ENCODE measurements at places on chromosomes 7 and 10.
A peak's percentile ranks its signal among the peaks of the same experiment; 100 is the strongest.

GRCh38 chr10:127556916-127557315 lies 7.8 kb downstream of the NPS start:
- DNase-seq: no peak

- DNase-seq: no peak
Measured at GRCh38 chr10:119368991-119369869, 161.9 kb downstream of the GRK5 start.

- no peak for DNase-seq
Measured at GRCh38 chr10:127485153-127485857, 63.8 kb upstream of the NPS start.

GRCh38 chr10:87659571-87660483 lies at the start of gene PAPSS2:
TSS of gene PAPSS2 (plus strand) at chr10:87659878. CDS start at chr10:87659982, 104 bp downstream.
- peak; percentile 34 for DNase-seq

DNA sequence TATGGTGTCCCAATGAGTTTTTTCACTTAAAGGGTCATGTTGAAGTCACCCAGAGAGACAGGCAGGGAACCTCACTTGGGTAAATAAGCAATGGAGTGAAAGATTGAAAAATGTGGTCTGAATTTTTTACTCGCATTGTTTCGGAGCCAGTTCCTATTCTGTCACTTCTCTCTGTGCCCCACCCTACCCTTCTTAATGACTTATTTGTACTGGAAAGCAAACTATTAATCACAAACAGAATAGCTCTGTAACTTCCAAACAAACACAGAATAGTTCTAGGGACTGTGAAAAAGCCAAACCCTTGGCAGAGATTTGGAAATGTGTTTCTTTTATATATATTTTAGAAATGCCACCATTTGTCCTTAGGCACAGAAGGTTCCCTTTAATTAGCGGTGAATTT lies 76.0 kb downstream of the LRMDA start:
- no peak for DNase-seq

DNA sequence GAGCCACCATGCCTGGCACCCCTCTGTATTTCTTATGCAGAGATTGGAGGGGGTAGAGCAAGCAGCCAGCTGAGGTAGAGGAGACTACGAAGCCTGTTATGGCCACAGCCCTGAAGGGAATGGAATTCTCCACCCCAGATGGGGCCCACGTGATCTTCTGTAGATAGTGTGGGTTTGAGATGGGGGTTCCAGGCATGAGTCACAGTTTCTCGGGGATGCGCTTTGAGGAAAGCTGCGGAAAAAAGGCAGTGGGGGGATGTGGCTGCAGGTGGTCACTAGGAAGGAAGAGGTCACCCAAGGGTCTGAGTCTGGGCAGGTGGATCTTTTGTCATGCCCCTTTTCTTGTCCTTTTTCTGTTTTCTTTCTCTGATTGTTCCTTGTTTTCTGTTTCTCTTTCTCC lies 11.5 kb downstream of the FAM131B start:
- DNase-seq: no peak

GRCh38 chr10:86661161-86662025 lies 6.9 kb upstream of the LDB3 start:
- no peak for DNase-seq

GRCh38 chr7:47576031-47576865 lies 5.7 kb downstream of the TNS3 start:
- no peak for DNase-seq

- no peak for DNase-seq
Measured at GRCh38 chr10:44967616-44968015, 8.0 kb downstream of the RASSF4 start.

DNA sequence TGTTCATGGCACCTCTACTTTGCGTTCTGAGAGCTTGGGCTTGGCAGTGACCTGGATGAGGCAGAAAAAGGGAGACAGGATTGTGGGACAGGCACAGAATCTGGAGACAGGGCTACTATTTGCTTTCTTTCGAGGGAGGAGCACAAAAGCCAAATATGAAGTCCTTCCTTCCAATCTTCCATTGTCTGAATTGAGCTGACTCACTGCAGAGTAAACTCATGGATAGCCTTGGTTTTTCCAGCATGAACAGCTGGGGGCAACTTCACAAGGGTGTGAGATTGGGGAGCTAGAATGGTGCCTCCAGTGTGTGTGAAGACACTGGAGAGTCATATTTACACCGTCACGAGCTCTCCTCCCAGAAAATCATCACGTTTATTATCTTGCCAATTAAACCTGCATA lies 55.6 kb upstream of the NRP1 start:
- no peak for DNase-seq

- DNase-seq: peak; percentile 56
Measured at GRCh38 chr10:80596391-80597257, 58.9 kb downstream of the SH2D4B start.

DNA sequence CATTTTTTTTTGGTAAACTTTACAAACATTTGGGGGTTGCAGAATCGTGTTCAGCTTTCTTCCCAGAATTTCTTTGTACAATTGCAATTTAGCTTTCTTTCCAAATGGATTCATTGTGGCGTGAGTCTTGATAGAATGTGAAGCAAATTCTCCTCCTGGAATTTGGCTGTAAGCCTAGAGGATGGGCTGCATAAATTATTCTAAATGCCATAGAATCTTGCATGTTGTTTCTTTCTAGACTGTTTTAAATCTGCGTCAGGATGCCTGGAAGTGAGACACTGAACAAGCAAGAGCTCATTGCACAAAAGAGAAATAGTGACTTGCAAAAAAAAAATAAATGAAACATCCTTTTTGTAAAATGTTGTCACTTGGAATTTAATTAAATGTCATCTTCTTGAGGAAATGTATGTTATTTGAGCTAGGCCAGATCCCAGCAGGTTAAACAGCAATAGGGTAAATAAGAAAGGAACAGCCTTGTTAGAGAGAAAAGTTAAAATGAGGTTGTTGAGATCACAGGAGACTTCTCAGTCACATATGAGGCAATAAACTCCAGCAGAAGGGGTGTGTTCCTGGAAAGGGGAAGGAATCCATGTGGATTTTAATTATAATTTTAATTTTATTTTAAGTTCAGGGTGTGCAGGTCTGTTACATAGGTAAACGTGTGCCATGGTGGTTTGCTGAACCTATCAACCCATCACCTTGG lies 483.0 kb downstream of the PLXDC2 start:
- no peak for DNase-seq

DNA sequence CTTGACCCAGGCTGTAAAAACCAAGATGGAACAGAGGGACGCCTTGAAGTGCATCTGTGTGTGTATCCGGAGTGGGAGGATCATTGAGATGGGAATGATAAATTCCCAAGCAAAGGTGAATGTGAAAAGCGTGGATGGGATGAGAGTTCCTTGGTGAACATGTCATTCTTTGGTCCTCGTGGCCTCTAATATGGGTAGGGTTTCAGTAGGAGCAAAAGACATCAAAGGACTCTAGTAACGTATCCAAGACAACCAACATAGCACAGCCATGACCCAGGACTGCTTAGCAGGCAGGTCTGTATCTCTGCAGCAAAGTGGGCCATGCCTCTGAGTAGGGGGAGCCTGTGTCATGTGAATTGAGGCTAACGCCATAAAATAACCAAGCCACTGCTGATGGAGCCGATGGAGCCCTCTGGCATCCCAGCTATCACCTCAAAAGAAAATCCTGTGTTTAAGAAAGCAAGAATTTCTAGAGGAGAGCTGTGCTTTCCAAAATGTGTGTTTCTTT lies 98.6 kb downstream of the CCDC3 start:
- no peak for DNase-seq

- DNase-seq: no peak
Measured at GRCh38 chr10:1504940-1505339, 232.4 kb downstream of the ADARB2 start.

- no peak for DNase-seq
Measured at GRCh38 chr10:124878457-124878739, 63.5 kb upstream of the ZRANB1 start.

GRCh38 chr10:122287570-122287969 lies 16.5 kb downstream of the BTBD16 start:
- DNase-seq: no peak

GRCh38 chr10:125123476-125124114 lies 36.8 kb downstream of the CTBP2 start:
- no peak for DNase-seq

- DNase-seq: peak; percentile 40
Measured at GRCh38 chr10:116521424-116522290, 24.1 kb upstream of the PNLIP start.

DNA sequence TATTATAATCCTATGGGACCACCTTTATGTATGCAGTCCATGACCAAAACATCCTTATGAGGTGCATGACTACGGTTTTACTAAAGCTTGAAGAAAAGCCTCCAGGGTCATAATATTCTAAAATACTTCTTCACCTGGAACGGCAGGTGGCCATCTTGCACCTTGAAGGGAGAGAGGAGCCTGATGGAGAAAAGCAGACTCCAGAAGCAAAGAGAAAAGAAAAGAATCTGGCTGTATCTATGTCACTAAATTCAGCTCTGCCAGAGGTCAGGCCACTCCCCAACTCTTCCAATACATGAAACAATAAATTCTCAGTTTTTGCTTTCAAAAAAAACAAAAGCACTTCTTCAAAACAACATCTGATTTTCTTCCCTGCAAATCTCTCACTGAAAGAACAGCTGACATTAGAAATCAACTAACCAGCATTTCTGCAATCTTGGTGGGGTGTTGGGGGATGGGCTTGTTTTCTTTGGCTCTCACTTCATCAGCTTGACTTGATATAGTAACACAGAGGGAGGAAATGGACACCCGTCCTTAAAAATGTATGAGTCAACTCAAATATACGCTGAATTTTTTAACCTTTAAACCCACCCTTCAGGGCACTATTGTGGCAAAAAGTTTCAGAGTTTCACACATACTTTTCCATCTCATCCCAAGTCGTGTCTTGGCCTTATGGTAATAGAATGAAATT lies 21.7 kb downstream of the HIBADH start:
- no peak for DNase-seq

DNA sequence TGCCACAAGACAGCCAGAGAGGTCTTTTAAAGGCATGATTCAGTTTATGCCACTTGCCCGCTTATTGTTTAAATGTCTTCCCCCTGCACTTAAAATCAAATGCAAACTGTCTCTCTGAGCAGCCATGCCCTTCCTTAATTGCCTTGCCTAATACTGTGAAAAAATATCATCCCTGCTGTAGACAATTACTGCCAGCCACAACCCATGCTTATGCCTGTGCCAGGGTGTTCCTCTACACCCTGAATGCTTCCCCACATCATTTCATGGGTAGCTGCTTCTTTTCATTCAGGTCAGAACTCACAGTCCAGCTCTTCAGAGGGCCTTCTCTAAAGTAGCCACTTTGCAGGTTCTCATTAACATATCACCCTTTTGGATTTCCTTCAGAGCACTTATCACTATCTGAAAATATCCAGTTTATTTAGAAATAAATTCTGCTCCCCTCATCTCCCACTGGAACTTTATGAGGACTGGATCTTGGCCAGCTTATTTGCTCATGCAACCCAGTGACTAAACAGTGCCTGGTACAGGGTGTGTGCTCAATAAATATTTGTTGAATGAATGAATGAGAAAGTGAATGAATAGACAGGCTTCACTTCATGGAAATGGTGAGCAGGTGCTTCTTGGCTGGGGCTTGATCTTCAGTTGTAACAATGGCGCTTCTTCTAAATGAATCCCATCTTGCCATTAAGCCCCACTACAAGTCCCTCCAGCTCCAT lies 162.4 kb upstream of the MDFIC start:
- no peak for DNase-seq

GRCh38 chr10:129523723-129524316 lies 56.8 kb downstream of the MGMT start:
- DNase-seq: no peak

- peak; percentile 38 for DNase-seq
Measured at GRCh38 chr10:119651514-119652360, 557 bp downstream of the BAG3 start.

DNA sequence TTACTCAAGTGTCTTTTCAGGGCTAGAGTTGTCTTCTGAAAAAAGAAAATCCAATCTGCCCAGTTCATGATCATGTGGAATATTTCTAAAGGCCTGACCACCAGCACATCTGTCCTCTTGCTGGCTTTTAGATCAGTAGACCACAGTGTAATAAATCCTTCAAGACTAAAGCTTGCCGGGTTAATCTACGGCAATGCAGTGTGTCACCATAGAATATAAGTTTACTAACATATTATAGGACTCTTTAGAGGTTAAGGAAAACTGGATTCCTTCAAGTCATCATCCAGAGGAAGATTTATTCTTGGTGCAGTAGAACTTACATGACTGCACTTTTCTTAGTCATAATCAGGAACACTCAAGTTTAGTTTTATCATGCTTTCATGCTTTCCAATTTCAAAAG lies 349.5 kb downstream of the SEMA3D start:
- DNase-seq: no peak

DNA sequence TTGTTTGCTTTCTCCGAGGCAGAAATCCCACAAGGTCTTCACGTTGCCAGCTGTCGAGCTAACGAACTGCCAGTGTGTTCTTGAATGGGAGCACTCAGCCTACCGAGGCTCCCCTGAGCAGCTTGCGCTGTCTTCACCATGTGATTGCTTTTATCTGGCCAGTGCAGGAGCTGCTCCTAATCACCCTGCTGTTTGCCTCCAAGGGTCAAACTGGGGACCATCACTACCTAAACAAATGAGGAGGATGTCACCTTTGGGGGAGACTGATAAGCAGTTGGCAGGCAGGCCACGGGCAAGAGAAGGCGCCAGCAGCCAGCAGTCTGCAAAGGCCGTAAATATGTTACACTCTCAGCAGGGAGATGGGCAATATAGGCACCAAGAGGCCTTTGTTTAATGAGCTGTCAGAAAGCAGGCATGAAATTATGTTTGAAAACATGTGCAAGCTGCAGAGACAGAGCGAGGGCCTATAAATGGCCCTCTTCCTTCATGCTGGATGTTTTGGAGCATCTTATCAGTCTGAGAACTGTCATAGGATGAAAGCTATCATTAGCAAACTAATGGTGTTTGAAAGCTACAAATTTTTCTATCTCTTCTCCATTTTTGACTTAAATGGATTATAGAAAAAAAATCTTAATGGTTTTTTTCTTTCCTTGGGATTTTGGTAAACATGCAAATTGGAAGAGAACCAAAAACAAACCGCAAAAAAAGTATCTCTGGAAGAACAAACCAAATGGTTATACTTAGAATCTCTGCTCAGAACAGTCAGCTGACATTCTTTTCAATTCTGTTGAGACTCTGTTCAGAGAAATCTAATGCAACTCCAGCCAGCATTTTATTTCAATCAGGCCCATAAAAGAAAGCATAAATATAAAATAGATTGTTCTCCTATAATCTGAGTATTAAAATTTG lies 267.3 kb upstream of the NPVF start:
- no peak for DNase-seq

- DNase-seq: no peak
Measured at GRCh38 chr10:45444022-45444421, 70.0 kb downstream of the ALOX5 start.
